ENCODE measurements at places on chromosomes 13 and 19. TPM values are rescaled to one million over a fixed set of nuclear protein-coding genes. Genes with fewer than 3 reads are reported as not detected.

Gene SLC17A7
- 0.28 TPM for total RNA-seq

DNA sequence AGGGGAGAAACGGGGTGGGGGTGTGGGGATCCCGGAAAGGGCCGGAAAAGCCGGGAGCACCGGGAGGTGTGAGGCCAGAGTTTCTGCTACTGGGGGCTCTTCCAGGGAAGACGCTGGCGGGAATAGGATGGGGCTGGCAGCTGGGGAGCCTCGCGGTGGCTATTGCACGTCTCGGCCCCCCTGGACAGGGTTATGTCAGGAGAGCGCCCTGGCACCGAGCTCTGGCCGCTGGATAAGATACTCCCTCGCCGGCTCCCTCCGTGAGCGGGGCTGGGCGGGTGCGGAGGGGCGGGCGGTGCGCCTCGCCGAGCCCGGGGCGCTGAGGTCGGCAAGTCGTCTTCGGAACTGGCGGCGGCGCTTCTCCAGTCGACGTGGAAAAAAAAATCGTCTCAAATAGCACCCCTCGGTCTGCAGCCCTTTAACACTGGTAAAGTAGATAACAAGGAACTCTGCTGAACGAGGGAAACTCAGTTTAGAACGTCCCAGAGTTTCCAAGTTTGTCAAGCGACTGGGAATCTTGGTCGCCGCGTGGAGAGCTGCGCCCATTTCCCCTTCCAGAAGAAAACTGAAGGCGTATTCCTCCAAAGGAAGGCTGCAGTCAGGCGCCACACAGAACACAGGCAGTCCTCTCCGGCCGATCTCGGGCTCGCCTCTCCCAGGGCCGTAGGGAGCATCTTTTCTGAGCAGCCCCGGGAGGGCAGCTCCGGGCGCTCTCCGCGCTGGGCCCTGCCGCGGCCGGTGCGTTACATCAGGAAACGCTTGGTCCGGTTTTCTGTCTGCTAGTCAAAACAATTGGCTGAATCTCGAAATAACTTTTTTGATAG, 115.1 kb downstream of the KCNRG start:
- DNase-seq = peak; percentile 70

GRCh38 chr13:84207509-84207908, 325.2 kb upstream of the SLITRK1 start:
- no peak for DNase-seq

DNA sequence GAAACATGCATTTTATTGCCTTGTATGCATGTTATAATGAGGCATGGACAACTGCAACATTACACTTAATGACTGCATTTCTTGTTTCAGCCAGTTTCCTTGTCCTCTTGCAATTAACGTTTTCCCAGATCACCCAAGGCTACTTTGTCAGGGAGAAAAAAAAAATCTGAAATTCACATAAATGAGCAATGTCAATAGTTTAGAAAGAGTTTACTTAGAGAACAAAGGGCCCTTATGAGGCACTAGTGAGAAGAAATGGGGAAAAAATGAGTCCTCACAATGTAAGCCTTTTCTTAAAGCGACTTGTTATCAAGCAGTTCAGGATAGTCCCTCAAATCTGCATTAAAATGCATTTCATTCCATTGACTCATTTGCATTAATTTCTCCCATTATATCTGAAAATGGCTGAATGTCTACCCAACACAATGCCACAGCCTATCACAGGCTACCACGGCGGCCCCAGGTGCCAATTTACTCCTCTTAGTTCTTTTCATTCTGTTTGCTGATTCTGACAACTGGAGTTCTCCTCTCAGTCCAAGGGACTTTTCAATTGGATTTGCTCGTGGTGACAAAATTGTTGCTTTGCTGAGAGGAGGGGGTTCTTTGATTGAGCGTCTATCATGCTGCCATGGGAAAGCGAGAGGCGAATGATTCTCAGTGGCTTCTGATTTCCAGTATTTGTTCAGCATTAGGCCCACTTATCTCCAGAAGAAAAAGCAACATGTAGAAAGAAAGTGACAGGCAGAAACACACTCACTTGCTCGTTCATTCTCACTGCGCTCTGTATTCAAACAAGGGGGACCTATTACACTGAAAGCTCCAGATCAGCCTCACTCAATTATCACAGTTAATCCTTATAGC, 107.1 kb downstream of the DACH1 start:
- no peak for DNase-seq
